ENCODE measurements at places on chromosomes 7 and 10. TPM values are rescaled to one million over a fixed set of nuclear protein-coding genes. Genes with fewer than 3 reads are reported as not detected.

GRCh38 chr10:88849234-88849633 lies 2.4 kb downstream of the ANKRD22 start:
- no peak for DNase-seq

DNA sequence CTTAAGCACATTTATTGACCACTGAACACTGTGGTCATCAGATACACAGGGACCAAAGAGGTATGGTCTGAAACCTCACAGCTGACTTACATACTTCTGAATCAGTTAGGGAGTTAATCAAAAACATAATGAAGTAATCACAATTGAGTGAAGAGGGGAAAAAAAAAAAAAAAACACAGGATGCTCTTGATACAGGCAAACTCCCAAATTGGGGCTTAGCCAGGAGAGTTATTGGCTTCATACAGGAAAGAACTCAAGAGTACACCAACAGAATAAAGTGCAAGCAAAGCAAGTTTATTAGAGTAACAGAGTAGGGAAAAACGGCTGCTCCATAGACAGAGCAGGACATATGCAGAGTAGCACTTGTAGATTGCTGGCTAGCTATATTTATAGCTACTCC lies 917.0 kb downstream of the CNTNAP2 start:
- no peak for DNase-seq

- DNase-seq, result no peak
Observed at GRCh38 chr7:130458257-130458656, 17.4 kb upstream of the CEP41 start.

- no peak for DNase-seq
Observed at GRCh38 chr7:156545979-156546378, 94.6 kb upstream of the RNF32 start.

GRCh38 chr10:89204621-89205185 lies 2.4 kb downstream of the CH25H start:
- no peak for DNase-seq

- DNase-seq, result no peak
Observed at GRCh38 chr7:73427902-73428787, 5.4 kb upstream of the FZD9 start.

DNA sequence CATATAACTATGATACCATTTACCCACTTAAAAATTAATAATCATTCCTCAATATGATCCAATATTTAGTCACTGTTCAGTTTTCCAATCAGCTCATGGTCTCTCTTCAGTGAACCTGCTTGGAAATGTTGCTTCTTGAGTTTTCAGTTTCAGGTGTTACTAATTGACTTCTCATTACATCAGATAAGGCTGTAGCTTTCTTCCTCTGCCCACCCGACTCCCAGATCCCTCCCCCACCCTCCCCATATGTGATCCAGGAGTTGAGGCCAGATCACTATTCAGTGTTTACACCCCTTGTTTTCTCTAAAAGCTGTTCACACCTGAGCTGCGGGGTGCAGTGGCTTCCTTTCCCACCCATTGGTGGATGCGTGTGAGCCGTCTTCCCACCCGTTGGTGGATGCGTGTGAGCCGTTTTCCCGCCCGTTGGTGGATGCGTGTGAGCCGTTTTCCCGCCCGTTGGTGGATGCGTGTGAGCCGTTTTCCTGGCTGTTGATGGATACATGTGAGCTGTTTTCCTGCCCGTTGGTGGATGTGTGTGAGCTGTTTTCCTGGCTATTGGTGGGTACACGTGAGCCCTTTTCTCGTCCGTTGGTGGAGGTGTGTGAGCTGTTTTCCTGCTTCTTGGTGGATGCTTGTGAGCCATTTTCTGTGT lies 3.2 kb upstream of the MTG1 start:
- DNase-seq, result no peak

- DNase-seq, result no peak
Observed at GRCh38 chr7:132708470-132708869, 132.2 kb upstream of the PLXNA4 start.

DNA sequence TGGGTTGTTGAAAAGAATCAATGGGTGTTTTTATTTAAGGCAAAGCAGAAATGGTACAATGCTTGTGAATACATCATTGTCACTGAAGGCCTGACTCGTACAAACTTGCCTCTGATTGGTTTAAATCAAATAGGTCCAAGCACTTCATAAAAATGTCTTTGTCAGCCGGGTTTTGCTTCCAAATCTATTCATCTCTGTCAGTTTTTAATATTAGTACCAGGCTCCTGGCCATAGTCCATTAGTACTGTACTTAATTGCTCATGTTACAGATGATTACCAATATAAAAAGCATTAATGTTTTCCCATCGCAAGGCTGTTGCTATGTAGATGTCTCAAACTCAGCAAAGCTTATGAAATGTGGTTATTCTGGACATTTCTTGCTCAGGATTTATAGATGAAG lies 171.9 kb downstream of the ARID5B start:
- DNase-seq, result no peak

- DNase-seq, result no peak
Observed at GRCh38 chr7:15989194-15989593, 302.7 kb upstream of the MEOX2 start.

DNA sequence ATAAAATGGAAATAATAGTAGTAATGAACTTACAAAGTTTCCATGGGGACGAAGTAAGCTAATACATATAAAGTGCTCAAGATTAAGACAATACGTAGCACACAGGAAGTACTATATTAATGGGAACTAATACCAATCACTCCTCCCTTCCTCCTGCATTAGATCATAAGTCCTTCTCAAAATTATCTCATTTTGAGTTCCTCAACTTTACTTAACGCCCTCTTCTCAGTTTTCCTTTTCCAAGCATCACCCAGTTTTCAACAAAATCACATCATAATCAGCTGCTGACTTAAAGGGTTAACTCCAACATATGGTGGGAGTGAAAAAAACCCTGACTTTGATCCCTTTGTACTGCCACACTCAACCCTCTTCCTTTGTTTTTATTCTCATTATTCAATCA lies 24.4 kb downstream of the JMJD1C start:
- no peak for DNase-seq

- DNase-seq, result no peak
Observed at GRCh38 chr10:75547391-75548298, 116.2 kb downstream of the LRMDA start.

GRCh38 chr10:29636178-29636577 lies 1.4 kb upstream of the SVIL start:
- peak; percentile 74 for DNase-seq

- DNase-seq, result no peak
Observed at GRCh38 chr7:110623436-110623835, 467.5 kb upstream of the LRRN3 start.

GRCh38 chr7:156534925-156535324 lies 105.6 kb upstream of the RNF32 start:
- no peak for DNase-seq

- DNase-seq, result no peak
Observed at GRCh38 chr10:106618646-106619045, 545.9 kb downstream of the SORCS1 start.

DNA sequence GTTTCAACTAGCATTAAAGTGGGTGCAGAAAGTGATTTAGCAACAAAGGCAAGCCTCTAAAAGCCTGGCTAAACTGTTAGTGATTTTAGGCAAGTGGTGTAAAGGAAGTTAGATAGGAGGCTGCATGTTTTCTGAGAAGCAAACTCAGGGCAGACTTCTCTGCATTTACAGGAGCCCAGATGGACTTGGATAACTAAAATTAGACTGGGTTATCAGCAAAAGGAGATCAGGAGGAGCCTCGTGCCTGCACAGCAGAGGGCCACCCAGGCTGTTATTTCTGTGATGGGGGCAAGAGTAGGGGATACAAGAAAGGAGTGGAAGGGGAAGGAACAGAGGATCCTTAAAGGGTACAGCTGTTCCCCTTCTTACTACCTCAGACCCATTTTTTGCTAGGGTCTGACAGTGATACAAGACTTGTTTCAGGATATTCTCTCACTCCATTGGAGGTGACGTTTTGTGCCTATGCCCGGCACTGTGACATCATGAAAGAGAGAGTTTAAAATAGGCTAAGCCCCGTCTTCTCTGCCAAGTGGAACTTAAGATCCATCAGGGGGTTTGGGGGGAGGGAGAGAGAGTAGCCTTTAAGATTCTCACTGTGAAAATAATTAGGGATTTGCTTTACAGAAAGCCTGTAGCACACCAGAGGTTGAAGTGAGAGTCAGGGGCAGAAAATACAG lies 49.6 kb upstream of the PDCD4 start:
- DNase-seq, result no peak

GRCh38 chr10:99841746-99842145 lies 59.3 kb downstream of the ABCC2 start:
- DNase-seq, result no peak

DNA sequence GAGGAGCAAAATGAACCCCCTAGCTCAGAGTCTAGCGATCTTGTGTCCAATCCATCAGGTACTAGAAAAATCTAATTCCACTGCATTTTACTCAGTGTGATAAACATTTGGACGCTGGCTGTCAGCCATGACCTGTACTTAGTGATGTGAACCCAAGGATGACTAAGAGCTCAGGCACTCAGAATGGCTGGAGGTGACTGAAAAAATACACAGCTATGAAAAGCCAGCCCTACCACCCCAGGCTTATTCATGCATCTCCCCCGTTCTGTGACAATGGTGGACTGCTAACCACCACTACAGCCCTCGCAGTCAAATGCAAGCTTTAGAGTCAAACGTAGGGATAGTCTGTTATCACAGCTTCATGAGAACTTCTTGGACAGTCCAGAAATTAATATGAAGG lies 14.9 kb downstream of the AFAP1L2 start:
- no peak for DNase-seq

- DNase-seq, result no peak
Observed at GRCh38 chr7:130732980-130733930, 752 bp downstream of the KLF14 start.

- DNase-seq, result no peak
Observed at GRCh38 chr7:23108995-23109394, 3.4 kb downstream of the KLHL7 start.

DNA sequence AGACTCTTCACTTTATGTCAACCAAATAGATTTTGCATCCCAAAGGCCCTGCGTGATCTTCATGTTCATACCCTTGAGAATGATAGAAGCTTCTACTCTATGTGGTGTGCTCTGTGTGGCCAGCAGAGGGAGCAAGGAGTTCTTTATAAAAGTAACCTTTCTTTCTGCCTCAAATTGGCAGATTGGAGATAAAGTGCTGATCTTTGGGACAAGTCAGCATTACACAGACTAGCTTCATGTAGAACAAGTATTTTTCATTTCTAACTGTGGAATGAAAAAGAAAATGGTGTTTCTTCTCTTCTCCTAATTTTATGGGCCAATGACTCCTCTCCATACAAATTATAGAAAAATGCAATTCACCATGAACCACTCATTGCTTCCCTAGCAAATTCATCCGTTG lies 1214.1 kb downstream of the SORCS1 start:
- DNase-seq, result no peak

DNA sequence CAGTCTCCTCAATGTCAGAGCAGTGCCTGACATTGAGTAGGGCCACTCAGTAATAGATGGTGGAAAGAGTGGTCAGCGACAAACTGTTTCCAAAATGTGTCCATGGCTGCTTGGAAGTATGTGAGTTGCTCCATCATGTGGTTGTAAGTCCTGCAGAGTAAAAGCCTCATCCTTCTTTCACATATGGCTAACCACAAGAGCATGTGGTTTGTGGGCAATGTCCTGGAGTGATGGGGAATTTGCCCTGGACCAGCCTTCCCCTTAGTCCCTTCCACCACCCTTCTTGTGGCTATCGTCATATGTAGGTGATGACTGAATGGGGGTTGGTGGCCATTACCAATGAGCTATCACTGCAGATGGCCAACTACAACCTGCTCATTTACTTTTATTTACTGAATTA lies 33.0 kb upstream of the PLXNA4 start:
- DNase-seq, result no peak

DNA sequence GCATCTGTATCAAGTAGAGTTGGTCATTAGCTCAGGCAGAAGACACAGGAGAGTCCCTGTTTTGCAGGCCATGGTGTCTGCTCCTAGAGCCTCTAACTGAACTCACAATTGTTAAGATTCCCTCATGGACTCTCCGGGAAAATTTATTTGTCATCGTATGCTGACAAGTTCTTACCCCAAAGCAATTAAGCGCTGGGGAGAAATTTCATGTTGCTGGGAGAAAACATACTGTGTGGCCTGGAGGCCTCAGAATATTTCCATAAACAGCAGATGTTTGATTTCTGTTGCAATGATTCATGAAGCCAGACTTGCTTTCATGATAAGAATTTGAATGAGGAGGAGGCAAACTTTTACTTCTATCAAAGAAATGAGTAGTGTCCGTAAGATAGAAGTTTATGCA lies 583.2 kb downstream of the GATA3 start:
- DNase-seq, result no peak

- DNase-seq, result no peak
Observed at GRCh38 chr10:87659571-87660483, at the start of gene PAPSS2. TSS of gene PAPSS2 (plus strand) at chr10:87659878. CDS start at chr10:87659982, 104 bp downstream.

DNA sequence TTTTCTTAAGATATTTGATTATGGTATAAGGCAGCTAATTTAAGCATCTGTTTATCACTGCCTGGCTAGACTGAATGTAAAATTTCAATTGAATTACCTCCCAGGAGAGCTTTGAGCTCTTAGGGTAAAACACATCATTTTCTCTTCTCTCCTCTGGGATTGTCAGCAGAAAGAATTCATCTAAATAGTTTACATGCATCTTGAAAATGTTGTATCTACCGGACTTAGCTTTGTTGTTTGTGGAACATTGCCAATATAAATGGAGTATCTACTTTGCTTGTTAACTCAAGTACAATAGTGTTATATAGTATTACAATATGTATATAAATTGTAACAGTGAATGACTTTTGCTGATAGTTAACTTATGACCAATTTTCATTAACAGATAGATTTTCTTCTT lies 73.3 kb downstream of the TAF3 start:
- peak; percentile 22 for DNase-seq

DNA sequence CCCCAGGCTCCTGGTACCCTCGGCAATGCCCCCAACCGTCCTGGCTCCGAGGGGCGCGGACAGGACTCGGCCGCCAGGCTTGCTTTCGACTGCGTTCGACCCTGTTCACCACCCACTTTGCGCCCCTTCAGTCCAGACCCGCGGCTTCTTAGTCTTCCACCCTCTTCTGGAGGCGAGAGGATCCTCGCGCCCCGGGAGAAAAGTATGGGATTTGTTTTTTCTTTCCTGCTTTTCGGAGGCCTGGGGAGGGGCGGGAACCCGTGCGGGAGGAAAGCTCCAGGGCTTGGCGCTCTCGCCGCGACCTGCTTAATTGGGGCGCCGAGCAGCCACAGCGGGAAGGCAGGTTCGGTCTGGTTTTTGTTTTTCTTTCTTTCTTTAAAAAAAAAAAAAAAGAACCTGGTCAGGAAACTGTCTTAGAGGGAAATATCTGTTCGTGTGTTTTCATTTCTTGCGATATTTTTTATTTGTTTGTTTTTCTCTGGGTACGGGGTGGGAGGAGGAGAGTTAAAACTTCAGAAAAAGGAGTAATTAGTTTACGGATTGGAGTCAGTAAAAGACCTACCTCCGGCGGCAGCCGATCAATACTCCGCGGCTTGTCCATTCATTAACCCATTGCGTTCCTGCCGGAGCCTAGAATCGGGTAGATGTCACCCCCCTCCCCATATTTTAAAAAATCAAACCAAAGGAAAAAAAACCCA lies 1.6 kb downstream of the EMX2 start:
- no peak for DNase-seq

GRCh38 chr10:117457071-117457810 lies 82.0 kb upstream of the PDZD8 start:
- no peak for DNase-seq

The FAM221A gene
- 2.0 TPM for total RNA-seq

The PON3 gene
- not detected for total RNA-seq

The TLX1 gene
- not detected for total RNA-seq

The RBM20 gene
- total RNA-seq, result 0.68 TPM

The HABP2 gene
- 0.48 TPM for total RNA-seq

The CYP26C1 gene
- 1.1 TPM for total RNA-seq

The GPR85 gene
- total RNA-seq, result 0.24 TPM

The OR2A42 gene
- total RNA-seq, result not detected

The LRRC18 gene
- total RNA-seq, result not detected

Measured in glomerular endothelial cell (primary cell).